Activated T-cell treated with anti-CD3 and anti-CD28 coated beads, Interleukin-2, amount 50 U/mL, for 72 hours (primary cell): ENCODE measurements at places on chromosomes 16 and 17.

DNA sequence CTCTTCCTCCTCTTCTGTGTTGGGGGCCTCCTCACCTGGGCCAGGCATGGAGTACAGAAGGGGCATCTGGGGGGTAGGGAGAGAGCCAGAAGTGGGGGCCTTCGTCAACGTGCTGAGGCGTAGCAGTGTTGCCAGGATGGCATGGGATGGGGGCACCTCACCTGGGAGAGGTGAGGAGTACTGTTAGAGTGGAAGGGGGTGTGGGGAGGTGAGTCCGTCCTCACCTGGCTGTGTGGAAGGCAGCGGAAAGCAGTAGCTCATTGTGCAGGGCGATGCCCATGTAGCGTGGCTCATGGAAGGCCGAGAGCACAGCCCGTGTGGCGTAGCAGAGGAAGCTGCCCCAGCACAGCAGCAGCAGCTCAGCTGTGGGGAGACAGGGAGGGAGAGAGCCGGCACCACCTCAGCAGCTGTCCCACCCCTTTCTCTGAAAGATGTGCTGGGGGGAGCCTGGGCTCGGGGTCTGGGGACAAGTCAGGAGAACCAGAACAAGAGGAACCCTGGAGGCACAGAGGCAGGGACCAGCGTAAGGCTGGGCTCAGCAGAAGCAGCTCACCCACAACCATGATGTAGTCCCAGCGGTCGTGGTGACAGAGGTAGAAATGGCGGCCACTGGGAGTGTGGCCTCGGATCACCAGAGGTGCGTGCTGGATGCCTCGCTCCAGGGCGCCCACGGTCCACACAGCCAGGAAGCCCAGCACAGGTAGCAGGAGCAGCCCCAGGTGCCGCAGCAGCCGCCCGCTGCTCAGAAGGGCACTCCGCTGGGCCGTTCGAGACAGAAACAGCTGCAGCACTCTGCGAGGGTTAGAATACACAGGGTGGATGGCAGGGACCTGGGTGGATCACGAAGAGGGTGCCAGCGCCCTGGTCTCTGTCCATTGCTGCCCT lies 9.0 kb downstream of the GPR179 start:
- no peak for DNase-seq

- DNase-seq, result peak; percentile 79
These were observed 28.6 kb downstream of the SLC38A8 start for GRCh38 chr16:84013787-84014569.

- no peak for DNase-seq
These were observed 49.9 kb downstream of the MAP1LC3B start for GRCh38 chr16:87441886-87442580.

GRCh38 chr16:11078812-11079459 lies 134.6 kb downstream of the CLEC16A start:
- DNase-seq, result no peak

DNA sequence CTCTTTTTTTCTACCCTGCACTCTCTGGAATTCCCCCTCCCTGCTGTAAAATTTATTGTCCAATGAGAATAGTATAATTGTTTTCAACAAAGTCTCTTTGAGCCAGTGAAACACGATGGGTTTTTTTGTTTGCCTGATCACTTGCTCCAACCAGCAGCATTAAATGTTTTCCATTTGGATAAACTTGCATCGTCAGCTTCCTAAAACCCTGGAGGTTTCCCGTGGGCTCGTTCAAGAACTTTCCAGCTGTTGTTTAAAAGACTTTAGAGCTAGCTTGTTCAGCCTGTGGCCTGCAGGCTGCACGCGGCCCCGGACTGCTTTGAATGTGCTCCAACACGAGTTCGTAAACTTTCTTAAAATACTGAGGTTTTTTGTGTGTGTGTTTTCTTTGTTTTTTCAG lies 14.9 kb downstream of the NAGPA start:
- DNase-seq, result no peak

DNA sequence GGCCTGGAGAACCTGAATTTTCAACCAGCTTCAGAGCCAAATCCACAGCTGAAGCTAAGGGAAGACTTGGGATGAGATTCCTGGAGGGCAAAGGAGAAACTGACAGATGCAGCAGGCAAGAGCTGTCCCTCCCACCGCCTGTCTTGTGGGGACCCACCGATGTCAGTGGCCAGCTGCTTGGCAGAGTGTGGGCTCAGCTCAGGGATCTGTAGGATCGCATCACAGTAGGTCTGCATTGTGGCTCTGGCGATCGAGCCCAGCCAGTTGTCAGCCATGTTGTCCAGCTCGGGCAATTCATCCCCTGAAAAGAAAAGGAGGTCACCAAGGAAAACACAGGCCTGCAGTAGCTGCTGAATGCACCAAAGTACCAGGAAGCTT lies 60.8 kb downstream of the COG7 start:
- no peak for DNase-seq

DNA sequence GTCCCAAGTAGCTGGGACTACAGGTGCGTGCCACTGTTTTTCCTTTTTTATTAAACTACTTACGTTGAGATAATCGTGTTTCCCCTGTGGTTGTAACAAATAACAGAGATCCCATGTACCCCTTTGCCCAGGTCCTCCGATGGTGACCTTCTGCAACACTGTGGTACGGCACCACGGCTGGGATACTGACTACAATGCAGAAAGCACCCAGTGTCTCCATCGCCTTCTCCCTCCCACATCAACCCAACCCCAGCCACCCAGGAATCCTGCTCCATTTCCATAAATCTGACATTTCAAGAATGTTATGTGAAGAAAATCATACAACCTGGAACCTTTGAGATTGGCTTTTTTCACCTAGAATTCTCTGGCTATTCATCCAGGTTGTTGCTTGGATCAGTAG lies 22.1 kb downstream of the MPRIP start:
- no peak for DNase-seq

- DNase-seq, result no peak
These were observed 6.8 kb upstream of the CNOT1 start for GRCh38 chr16:58636466-58636865.

GRCh38 chr16:58264007-58264406 lies 30.8 kb downstream of the PRSS54 start:
- no peak for DNase-seq

DNA sequence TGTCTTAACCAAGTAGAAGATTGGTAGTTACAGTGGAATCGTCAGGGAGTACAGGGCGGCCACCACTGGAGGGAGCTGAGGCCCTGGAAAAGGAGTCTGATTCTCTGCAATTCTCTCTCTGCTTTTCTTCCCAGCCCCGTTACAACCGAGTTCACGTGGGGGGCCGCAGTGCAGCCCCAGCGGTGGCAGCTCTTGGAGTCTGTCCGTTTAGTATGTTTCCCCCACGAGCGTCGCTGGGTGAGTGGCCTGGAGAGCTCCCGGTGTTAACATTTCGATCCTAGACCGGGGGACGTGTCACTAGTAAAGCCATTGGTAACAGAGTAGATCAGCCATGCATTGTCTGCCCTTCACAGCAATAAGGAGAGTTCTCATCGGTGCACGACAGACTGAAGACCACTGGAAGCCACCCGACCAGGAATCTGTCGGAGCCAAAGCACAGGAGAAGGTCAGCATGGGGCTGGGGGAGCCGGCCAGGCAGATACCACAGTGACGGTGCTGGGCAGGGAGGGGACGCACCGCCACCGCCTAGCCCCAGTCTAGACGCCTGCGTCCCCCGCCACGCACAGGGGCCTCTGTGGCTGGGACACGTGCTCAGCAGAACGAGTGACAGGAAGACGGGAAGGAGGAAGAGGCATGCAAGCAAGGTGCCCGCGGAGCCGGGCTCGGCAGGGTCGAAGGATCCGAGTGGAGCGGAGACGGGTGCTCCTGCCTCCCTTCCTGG lies 15.7 kb downstream of the SLC16A3 start:
- DNase-seq, result peak; percentile 41

GRCh38 chr16:86093801-86094750 lies 195.1 kb downstream of the IRF8 start:
- no peak for DNase-seq

- DNase-seq, result no peak
These were observed 34.9 kb downstream of the ARHGAP27 start for GRCh38 chr17:45397796-45398195.

DNA sequence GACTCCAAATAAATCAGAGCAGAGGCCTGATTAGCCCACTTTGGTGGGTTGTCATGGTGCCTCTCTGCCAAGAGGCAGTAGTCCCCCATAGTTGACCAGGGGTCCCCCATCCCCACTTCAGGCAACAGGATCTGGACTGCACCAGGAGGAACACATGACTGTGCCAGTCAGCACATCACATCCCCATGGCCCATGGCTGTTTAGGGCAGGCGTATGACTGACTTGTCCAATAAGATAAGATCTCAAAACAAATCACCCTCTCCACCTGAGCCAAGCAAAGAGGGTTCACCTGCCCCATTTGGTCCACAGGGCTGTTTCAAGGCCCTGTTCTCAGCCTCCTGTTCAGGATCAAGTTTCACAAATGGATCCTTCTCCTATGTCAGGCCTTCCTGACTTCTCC lies 93.3 kb downstream of the C16orf78 start:
- DNase-seq, result no peak

GRCh38 chr17:30964876-30965275 lies 6.0 kb upstream of the RNF135 start:
- no peak for DNase-seq

GRCh38 chr17:49390548-49391324 lies 23.9 kb downstream of the PHB1 start:
- DNase-seq, result no peak

GRCh38 chr17:41836550-41837196 lies 641 bp upstream of the NT5C3B start:
- no peak for DNase-seq

GRCh38 chr16:65788434-65789140 lies 577.9 kb upstream of the CDH5 start:
- DNase-seq, result no peak

- DNase-seq, result peak; percentile 74
These were observed 485 bp downstream of the DYNLL2 start for GRCh38 chr17:58083491-58084316.

DNA sequence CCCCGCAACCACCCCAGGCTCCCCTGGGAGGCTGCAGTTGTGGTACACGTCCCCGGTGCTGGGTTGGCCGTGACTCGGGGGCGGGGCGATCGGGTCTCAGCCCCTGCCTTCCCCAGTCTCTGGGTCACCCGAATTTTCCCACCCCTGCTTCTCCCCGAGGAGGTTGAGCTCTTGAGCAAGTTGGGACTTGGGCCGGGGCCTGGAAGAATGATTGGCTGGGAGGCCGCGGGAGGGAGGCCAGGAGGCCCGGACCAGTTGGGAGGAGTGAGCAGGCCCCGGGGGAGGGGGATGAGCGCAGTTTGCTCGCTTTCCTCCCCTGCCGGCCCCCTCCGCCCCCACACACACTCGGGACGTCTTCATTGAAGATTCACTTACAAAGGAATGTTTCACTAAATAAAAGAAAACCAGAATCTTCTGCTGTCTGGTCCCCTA lies 4.5 kb upstream of the HEXIM1 start:
- DNase-seq, result peak; percentile 44

DNA sequence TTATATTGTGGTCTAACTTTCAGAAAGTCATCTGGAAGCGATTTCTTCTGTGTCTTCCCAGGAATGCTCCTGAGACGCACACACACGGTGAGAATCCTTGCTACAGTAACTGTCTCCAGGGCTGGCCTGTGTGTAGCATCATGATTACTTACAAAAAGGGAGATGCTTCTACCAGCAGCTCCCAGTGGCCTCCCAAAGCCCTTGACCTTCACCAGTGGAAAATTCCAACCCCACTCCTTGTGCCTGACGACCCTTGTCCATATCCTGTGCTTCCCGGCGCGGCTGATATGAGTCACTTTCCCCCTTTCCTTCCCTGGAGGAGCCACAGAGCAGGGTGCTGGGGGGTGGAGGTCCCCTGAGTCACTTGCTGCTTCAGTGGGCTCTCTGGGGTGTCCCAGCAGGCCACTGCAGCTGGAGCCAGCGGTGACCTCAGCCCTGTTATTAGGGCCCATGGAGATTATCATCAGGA lies 22.1 kb upstream of the NAT9 start:
- DNase-seq, result no peak

- no peak for DNase-seq
These were observed 237.3 kb upstream of the CIBAR2 start for GRCh38 chr16:85349365-85350145.

DNA sequence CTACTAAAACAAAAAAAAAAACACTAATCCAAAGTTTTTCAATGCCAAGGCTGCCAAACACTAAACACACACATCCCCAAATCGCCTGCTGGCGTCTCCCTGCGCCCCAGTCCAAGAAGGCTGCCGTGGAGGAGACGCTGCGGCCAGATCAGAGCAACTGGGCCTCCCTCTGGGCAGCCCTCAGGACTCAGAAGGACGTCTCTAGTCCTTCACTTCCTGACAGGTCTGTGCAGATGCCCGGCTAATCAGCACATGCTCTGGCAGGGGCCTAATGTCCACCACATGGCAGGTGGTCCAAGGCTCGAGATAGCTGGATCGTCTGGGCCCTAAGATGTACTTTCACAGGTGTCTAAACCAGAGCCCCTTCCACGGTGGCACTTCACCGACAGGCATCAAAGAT lies 2.7 kb downstream of the SLC38A10 start:
- DNase-seq, result no peak

GRCh38 chr17:77403854-77404253 lies 263.1 kb downstream of the SEC14L1 start:
- no peak for DNase-seq

GRCh38 chr16:84851192-84852127 lies 31.7 kb downstream of the CRISPLD2 start:
- no peak for DNase-seq

DNA sequence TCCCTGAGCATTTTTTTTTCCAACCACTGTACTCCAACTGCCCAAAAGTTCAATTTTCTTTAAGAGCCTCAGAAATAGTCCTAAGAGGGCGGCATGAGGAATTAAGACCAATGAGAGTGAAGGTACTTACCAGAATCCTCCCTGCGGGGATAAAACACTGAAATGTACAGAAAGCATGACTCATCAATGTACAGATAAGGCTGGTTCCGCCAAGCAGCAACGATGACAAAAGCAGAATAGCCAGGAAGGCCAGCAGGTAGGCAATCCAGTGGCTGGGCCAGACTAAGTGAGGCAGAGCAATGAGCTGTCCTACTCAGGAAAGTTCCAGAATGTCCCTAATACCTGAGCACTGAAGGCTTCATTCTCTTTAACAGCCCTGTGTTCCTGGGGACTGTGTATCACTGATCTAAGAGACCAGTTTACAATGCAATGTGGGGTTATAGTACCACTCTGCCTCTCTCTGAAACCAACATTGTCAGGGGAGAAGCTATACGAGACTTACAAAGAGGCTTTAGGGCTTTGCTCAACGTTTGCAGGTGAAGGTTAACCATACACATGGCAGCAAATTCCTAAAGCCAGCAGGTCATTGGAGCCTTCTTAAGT lies 11.0 kb upstream of the GPR139 start:
- DNase-seq, result no peak

DNA sequence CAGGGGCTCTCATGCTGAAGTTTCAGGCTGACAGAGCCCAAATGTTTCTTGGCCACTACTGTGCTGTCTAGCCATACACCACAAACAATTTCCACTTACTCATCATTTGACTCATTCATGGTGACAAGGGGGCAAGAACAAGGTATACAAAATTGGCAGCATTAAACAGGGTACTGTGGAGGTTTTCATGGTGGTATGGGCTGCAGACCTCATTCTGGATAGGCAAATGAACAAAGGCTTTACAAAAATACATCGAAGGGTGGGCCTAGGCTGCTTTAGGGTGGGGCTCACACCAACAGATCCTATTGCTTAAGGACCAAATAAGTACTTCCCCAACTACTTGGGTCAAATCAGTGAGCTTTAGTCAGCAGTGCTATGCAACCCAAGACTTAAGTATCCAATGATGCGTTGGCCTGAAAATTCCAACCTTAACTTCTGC lies 53.0 kb downstream of the N4BP1 start:
- peak; percentile 54 for DNase-seq
